Activated naive CD8-positive, alpha-beta T cell treated with anti-CD3 and anti-CD28 coated beads, Interleukin-2, amount 10 ng/mL, durations not matched to agents 7 days and 5 days (primary cell): ENCODE measurements at places on chromosomes 5 and 9. TPM values are rescaled to one million over a fixed set of nuclear protein-coding genes. Genes with fewer than 3 reads are reported as not detected.
A peak's percentile ranks its signal among the peaks of the same experiment; 100 is the strongest.

GRCh38 chr9:32991897-32992594 lies 9.4 kb downstream of the APTX start:
- H3K36me3 ChIP-seq, result peaks cover 21% of the 10 kb centered on the region
- no peak overlapping the region for H3K27ac ChIP-seq
- H3K4me1 ChIP-seq, result peaks cover 10% of the 10 kb centered on the region
- DNase-seq, result no peak
- H3K4me3 ChIP-seq, result no peak overlapping the region
- H3K27me3 ChIP-seq, result no peaks in the 10 kb centered on the region

- no peak overlapping the region for H3K27ac ChIP-seq
- peaks cover 4% of the 10 kb centered on the region for H3K4me1 ChIP-seq
- H3K4me3 ChIP-seq, result no peak overlapping the region
- no peak for DNase-seq
These were observed 42.1 kb downstream of the NKD2 start for GRCh38 chr5:1050423-1051365.

DNA sequence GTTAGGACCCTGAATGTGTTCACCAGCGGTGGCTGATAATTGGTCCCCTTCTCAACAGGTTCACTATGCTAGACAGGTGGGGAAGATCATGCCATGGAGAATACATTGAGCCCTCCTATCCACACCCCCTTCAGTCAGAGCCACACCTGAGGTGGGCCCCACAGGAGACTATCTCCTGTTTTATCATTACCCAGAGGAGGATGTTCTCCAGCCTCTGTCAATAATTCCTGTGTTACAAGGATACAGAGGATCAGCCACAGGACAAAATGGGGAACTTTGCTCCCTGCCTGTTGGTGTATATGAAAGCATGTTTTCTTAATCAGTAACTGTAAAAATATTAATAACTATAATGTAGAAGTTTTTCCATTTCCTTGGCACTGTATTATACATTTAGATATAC lies 25.9 kb downstream of the RAD1 start:
- DNase-seq, result no peak
- no peaks in the 10 kb centered on the region for H3K4me1 ChIP-seq
- no peak overlapping the region for H3K4me3 ChIP-seq
- H3K36me3 ChIP-seq, result no peaks in the 10 kb centered on the region
- no peak overlapping the region for H3K27ac ChIP-seq

DNA sequence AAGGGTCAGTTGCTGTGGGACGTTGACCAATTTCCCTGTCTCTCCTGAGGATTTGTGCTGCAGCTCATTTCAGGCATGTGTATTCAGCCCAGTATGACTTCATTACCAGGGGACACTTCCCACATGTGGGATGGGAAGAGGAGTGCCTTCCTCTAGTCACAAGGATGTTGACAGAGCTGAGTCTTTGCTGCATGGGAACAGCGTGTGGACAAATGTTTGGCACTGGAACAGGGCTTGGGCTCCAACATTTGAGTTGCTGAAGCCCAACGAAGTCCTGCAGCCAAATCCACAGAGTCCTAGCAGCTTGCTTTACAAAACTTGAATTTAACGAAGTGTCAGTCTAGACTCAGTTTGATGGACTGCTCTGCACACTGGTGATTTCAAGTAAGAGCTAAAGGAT lies 283.2 kb downstream of the SH3GL2 start:
- no peak overlapping the region for H3K27ac ChIP-seq
- no peak for DNase-seq
- no peaks in the 10 kb centered on the region for H3K4me1 ChIP-seq
- H3K4me3 ChIP-seq, result no peak overlapping the region

GRCh38 chr5:92419261-92419660 lies 1036.1 kb upstream of the ARRDC3 start:
- H3K27me3 ChIP-seq, result no peaks in the 10 kb centered on the region
- no peak overlapping the region for H3K27ac ChIP-seq
- H3K36me3 ChIP-seq, result no peaks in the 10 kb centered on the region
- no peak overlapping the region for H3K4me3 ChIP-seq
- H3K4me1 ChIP-seq, result no peaks in the 10 kb centered on the region
- no peak for DNase-seq

The CORO2A gene
- total RNA-seq, result 11.7 TPM

DNA sequence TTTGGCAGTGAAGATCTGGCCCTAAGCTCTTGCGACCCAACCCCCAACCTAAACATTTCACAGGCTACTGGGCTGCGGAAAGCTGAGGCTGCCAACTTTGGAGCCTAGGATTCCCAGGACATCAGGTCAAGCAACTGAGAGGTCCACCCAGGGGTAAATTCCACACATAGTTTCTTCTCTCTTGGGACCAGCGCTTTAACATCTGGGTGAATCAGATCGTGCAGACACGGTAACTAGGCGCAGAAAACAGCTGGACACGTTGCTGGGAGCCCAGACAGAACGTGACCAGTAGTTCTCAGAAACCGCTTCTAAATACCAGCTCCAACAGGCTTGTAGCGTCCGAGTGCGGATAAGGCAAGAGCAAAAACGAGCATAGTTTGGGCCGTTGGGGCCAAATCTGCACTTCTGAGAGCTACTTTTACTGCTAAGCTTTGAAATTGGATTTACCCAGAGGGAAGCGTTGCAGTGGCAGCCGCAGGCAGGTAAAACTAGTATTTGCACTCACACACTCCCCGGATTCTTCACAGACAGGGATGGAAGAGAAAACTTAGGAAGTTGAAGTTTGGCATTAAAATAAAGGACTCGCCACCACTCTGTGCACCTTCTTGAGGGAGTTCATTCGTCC lies 11.8 kb downstream of the ITGA1 start:
- peaks cover 21% of the 10 kb centered on the region for H3K36me3 ChIP-seq
- H3K27me3 ChIP-seq, result no peaks in the 10 kb centered on the region
- H3K27ac ChIP-seq, result peak overlapping the region; percentile 97
- DNase-seq, result no peak

DNA sequence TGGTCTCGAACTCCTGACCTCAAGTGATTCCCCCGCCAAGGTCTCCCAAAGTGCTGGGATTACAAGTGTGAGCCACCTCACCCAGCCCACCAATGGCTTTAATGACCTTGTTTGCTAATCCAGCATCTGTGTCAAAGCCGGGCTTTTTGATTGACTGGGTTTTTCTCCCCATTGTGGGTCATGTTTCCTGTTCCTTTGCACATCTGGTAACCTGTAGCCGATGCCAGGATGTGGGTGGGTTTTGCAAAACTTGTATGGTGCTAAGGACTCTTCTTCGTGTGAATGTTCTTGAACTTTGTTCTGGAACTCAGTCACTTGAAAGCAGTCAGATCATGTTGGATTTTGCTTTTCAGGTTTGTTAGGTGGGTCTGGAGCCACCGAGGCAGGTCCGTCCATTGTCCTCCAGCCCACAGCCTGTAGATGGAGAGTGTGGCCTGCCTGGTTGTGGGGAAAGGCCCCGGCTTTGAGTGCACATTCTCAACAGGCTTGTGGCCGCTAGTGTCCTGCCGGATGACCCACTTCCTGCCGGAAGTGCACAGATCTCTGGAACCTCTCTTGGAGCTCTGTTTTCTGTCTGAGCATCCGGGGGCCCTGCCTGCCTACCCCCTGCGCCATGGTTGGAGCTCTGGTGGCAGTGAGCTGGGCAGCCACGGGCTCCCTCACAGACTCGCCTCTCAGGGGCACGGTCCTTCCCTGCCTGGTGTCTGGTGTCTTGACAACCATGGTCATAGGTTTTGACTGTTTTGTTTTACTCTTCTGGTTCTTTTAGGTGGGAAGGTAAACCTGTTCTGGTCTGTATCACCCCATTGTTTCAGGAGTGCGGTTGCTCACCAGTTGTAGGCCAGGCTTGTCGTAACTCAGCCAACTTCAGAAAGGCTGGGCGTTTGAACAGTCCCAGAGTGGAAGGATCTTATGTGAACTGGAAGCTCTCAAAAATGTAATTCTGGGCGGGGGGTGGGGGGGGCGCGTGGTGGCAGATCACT lies 69.6 kb upstream of the CACNA1B start:
- peaks cover 30% of the 10 kb centered on the region for H3K36me3 ChIP-seq
- H3K27me3 ChIP-seq, result no peaks in the 10 kb centered on the region
- no peak for DNase-seq
- no peak overlapping the region for H3K27ac ChIP-seq
- H3K4me3 ChIP-seq, result peak overlapping the region; percentile 3

The TRIO gene
- total RNA-seq, result 7.9 TPM

DNA sequence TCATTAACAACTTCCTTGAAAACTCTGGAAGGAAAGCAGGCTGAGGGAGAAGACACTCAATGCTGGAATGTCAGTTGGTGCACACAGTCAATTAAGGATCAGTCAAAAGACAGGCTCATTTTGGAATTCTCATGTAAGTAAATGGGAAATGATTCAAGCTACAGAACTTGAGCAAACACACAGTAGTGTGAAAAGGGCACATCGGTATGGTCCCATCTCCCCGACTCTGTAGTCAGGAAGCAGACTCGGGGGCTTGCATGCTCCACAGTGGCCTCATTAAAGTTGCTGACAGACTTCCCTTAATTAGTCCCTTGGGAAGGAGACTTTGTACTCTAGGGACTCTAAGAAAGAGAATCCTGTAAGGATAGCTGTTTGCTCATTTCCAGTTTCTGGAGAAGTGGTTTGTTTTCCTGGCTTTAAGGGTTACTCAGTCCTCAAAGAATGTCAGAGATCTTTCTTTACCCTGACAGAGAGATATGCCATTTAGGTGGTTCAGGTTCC lies 339.2 kb downstream of the ADAMTS6 start:
- no peaks in the 10 kb centered on the region for H3K36me3 ChIP-seq
- H3K4me1 ChIP-seq, result no peaks in the 10 kb centered on the region
- no peak for DNase-seq
- no peak overlapping the region for H3K4me3 ChIP-seq

GRCh38 chr5:168171901-168172759 lies 119.3 kb upstream of the WWC1 start:
- H3K36me3 ChIP-seq, result no peaks in the 10 kb centered on the region
- no peak overlapping the region for H3K27ac ChIP-seq
- no peak overlapping the region for H3K4me3 ChIP-seq
- H3K4me1 ChIP-seq, result peaks cover 2% of the 10 kb centered on the region
- no peak for DNase-seq
- H3K27me3 ChIP-seq, result no peaks in the 10 kb centered on the region

DNA sequence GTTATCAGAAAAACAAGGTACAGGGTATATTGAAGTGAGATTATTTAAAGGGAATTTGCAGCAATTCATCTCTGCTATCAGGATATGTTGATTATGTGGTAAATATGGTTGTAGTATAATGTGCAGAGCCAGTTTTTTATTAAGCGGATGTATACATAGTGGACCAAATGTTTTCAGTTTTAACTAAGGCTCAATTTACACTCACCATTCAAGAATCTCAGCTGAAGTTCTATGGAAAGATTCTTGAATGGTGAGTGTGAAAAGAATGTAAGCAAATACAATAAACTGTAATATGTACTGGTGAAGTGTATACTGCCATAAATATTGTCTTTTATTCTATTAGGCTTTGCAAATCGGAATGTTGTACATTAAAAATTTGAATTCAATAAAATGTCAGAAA lies 895.9 kb upstream of the CDH10 start:
- no peak overlapping the region for H3K27ac ChIP-seq
- H3K4me1 ChIP-seq, result no peaks in the 10 kb centered on the region
- H3K36me3 ChIP-seq, result no peaks in the 10 kb centered on the region
- no peak overlapping the region for H3K4me3 ChIP-seq
- DNase-seq, result no peak
- H3K27me3 ChIP-seq, result no peaks in the 10 kb centered on the region

DNA sequence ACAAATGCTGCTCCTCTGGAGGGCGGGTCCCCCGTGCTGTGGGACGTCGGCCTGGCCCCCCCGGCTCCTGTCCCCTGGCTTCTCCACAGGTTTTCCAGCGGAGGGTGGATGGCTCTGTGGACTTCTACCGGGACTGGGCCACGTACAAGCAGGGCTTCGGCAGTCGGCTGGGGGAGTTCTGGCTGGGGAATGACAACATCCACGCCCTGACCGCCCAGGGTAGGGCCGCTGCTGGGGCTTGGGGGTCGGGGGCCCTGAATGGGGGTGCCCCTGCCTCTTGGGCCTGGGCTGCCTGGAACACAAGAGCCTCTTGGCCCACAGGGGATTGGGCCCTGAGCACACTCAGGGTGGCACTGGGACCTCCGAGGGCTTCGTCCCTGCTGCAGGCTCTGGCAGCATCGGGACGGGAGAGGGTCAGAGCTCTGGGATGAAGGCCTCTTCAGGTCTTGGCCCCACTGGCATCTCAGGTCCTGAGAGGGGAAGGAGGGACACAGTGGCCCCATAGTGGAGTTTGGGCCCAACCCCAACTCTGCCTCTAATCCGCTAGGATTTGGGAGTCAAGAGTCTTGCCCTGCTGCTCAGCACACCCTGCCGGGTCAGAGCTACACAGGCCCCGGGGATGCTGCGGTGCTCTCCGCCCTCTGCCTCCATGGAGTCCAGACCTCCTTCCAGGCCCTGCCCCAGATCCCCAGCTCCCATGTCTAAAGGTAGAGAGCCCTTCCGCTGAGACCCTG lies 5.2 kb downstream of the FCN2 start:
- DNase-seq, result no peak
- H3K4me3 ChIP-seq, result no peak overlapping the region
- H3K4me1 ChIP-seq, result no peaks in the 10 kb centered on the region
- no peaks in the 10 kb centered on the region for H3K36me3 ChIP-seq
- H3K27me3 ChIP-seq, result no peaks in the 10 kb centered on the region

The PRDM9 gene
- total RNA-seq, result not detected

GRCh38 chr9:71909887-71910649 lies 925 bp downstream of the ABHD17B start:
- no peaks in the 10 kb centered on the region for H3K27me3 ChIP-seq
- H3K27ac ChIP-seq, result peak overlapping the region; percentile 91
- peak; percentile 69 for DNase-seq
- peaks cover 14% of the 10 kb centered on the region for H3K36me3 ChIP-seq

GRCh38 chr5:61053937-61054336 lies 108.3 kb downstream of the SMIM15 start:
- no peaks in the 10 kb centered on the region for H3K4me1 ChIP-seq
- no peaks in the 10 kb centered on the region for H3K36me3 ChIP-seq
- no peak overlapping the region for H3K27ac ChIP-seq
- H3K4me3 ChIP-seq, result no peak overlapping the region
- H3K27me3 ChIP-seq, result no peaks in the 10 kb centered on the region
- DNase-seq, result no peak

The SETX gene
- 64.0 TPM for total RNA-seq

The CDKN2B gene
- 2.1 TPM for total RNA-seq

The TNFSF8 gene
- total RNA-seq, result 54.2 TPM

The AGXT2 gene
- not detected for total RNA-seq

GRCh38 chr5:40514976-40515375 lies 164.7 kb upstream of the PTGER4 start:
- DNase-seq, result no peak
- peaks cover 18% of the 10 kb centered on the region for H3K4me1 ChIP-seq
- H3K27ac ChIP-seq, result peak overlapping the region; percentile 67
- H3K4me3 ChIP-seq, result peak overlapping the region; percentile 38

- peaks cover 2% of the 10 kb centered on the region for H3K36me3 ChIP-seq
- peak; percentile 15 for DNase-seq
- H3K27ac ChIP-seq, result peak overlapping the region; percentile 56
- no peaks in the 10 kb centered on the region for H3K27me3 ChIP-seq
- H3K4me3 ChIP-seq, result no peak overlapping the region
These were observed 60.8 kb downstream of the PSMB7 start for GRCh38 chr9:124354346-124355038.

GRCh38 chr9:127012250-127012649 lies 97.7 kb downstream of the RALGPS1 start:
- H3K4me1 ChIP-seq, result peaks cover 2% of the 10 kb centered on the region
- H3K27ac ChIP-seq, result no peak overlapping the region
- H3K27me3 ChIP-seq, result peaks cover 17% of the 10 kb centered on the region
- no peaks in the 10 kb centered on the region for H3K36me3 ChIP-seq
